T-helper 9 cell (primary cell): ENCODE measurements at places on chromosomes 2 and 18.

- no peak for DNase-seq
Observed at GRCh38 chr2:8122520-8122919, 559.3 kb upstream of the ID2 start.

- no peak for DNase-seq
Observed at GRCh38 chr2:137287913-137288639, 522.7 kb downstream of the THSD7B start.

GRCh38 chr2:64488050-64488974, 34.4 kb downstream of the LGALSL start:
- peak; percentile 81 for DNase-seq

- DNase-seq = no peak
Observed at GRCh38 chr2:226915846-226916360, 80.0 kb downstream of the RHBDD1 start.

GRCh38 chr2:191846515-191847476, at the start of gene CAVIN2:
CAVIN2 (minus strand) TSS chr2:191847088; CDS start chr2:191846925, 163 bp downstream.
- no peak for DNase-seq

GRCh38 chr2:28661589-28662001, 90.0 kb upstream of the PPP1CB start:
- no peak for DNase-seq

GRCh38 chr2:60867848-60868247, 13.5 kb upstream of the REL start:
- no peak for DNase-seq

DNA sequence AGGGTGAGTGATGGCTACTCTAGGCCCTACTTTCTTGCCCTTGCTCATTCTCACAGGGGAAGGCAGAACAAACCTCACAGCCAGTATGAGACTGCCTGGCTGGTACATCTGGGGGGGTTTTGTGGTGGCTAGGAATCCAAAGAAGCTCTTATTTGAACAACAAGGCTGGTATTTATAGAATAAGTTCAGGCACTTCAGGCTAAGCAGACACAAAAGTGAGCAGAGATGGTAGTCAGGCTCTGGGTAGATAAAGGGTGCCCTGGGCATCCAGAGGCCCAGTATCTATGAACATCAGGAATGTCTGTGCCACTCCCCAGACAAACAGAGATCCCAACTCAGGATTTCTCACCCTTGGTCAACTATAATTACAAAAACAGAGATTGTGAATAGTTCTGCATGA, 57.2 kb upstream of the RTN4 start:
- DNase-seq = no peak

- no peak for DNase-seq
Observed at GRCh38 chr18:8450013-8450412, 159.2 kb upstream of the RAB12 start.

GRCh38 chr2:167599219-167599618, 648.2 kb downstream of the STK39 start:
- no peak for DNase-seq

DNA sequence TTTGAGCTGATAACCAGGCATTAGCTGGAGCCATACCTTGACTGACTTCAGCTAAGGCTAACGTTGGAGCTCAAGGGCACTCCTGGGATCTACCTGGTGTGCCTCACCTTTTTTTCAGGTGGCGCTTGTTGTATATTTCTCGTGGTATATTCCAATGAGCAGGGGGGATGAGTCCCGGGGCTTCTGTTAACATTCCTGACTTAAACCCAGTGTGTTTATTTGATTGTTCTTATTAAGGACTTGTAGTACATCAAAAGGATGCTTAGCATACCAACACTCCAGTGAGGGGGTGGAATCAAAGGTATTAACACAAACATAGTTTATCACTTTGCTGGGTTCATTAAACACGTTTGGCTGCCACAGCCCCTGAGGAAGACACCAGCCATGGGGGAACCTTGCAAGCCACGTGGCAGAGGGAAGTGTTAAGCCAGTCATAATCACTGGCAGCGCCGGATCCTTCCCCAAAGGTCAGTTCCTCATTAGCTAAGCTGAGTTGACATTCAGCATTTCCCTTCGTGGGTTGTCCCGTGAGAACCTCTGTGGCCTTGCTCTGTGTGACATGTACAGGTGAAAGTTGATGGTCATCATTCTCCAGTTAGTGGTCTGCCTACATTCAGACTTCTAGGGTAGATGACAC, 119.5 kb upstream of the MCFD2 start:
- DNase-seq = no peak

- DNase-seq = no peak
Observed at GRCh38 chr2:20803226-20803682, 19.6 kb downstream of the LDAH start.

DNA sequence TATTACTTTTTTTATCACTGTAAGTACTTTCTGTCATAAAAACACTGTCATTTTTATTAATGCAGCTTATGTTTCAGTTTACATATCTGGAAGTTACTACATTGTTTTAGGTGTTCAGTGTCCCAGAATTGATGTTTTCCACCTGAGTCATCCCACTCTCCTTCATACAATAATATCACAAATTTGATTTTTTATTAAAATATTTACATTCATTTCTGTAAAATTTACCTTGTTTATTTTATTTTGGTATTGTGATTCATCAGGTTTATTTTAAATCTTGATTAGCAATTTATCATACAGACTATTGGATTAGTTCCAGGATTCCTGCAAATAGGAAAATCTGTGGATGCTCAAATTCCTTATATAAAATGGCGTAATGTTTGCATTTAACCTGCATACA, 1662.9 kb downstream of the SUCLG1 start:
- no peak for DNase-seq

DNA sequence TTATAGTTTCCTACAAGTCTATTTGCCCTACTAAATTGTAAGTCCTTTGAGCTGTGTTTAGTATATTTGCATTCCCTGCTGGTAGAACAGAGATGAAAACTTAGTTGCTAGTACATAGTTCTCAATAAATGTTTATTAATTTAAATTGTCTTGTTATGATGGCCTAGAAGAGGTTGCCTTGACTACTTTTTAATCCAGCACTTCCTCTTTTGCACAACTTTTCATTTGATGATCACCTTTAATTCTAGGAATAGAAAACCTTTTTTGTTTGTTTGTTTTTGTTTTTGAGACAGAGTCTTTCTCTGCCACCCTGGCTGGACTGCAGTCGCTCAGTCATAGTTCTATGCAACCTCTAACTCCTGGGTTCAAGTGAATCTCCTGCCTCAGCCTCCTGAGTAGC, 6.7 kb downstream of the CFAP36 start:
- DNase-seq = no peak

- DNase-seq = no peak
Observed at GRCh38 chr2:177252808-177253531, 11.6 kb downstream of the NFE2L2 start.

- DNase-seq = no peak
Observed at GRCh38 chr2:144414324-144414845, 105.5 kb downstream of the ZEB2 start.

DNA sequence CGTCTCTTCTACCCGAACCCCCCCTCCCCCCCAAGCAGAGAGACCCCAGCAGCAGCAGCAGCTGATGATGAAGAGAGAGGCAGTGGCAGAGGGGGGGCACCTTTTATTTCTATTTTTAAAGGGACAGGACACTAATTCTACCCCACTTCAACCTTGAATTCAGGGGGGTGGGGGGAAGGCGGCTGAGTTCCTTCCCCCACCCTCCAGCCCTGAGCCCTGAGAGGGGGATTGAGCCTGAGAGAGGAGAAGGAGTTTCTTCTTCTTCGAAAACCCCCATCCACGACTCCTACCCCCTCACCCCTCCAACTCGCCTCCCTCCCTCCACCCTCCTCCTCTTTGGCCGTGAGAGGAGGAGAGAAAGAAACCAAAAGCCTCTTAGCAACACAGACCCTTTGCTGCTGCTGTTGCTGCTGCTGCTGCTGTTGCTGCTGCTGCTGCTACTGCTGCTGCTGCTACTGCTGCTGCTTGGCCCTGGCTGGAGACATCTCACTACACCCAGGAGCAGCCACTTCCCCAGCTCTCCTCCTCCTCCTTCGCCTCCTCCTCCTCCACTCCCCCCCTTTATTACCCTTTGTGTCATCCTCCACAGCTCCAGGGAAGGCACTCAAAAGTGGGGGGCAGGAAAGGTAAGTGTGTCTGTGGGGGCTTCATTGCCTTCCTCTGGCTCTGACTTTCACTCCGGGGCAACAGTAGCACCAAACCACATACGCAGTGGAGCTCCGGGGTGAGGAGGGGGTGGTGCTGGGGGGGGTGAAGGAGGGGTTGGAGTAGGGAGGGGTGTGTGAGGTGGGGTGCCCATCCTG, at the start of gene MBD5:
Gene MBD5, plus strand, starts transcription at position 33 of the 803 bp plus-strand sequence.
- DNase-seq = peak; percentile 52

GRCh38 chr2:112035786-112036185, 19.3 kb upstream of the TMEM87B start:
- no peak for DNase-seq

DNA sequence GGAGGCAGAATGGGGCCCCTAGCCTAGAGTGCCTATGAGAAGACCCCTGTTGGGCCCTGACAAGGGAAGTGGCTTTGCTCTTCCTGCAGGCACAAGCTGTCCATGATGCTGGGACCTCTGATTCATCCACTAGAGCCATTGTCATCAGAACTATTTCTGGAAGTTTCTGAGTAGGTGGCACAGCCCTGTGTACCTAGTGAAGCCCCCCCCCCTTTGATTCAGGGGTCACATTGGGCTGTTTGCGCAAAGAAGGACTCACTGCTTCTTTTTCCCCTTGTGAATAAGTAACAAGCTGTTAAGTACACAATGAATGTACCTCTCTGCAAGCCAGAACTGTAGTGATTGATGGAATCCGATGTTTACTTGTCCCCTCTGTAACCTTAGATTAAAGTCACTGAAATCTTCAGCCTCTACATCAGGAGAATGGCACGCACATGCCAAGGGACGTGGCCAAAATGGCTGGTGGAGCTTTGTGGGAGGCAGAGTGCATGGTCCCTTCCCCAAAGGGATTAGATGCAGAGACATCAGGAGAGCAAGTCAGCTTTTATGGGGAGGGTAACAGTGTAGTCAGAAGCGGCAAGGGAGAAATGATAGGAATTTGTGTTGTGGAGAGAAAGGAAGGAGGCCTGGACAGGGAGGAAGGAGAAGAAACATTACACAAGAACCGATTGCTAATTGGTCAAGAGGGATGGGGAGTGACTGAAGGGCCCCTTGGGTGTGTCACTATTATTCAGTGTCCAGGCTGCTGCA, 267.6 kb upstream of the RAB12 start:
- no peak for DNase-seq

- DNase-seq = no peak
Observed at GRCh38 chr2:101858910-101859309, 132.8 kb upstream of the IL1R2 start.

GRCh38 chr18:60943297-60943696, 389.9 kb upstream of the CDH20 start:
- no peak for DNase-seq

DNA sequence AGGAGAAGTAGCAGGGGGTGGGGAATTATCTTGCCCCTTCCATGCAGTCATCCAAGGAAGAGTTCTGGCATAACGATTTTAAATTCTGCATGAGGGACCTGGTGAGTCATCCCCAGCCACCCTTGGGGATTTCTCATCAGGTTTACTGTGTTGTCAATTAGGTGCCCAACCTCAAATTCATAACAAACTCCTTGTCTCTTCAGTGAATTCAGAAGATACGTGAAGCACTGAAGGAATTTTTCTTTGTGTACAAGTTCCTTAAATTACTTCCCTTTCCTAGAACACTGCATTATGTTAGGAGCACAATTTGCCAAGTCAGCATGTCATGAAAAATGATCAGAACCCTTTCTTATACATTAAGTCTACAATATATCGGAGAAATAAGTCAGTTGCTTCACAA, 70.8 kb upstream of the NOSTRIN start:
- no peak for DNase-seq

DNA sequence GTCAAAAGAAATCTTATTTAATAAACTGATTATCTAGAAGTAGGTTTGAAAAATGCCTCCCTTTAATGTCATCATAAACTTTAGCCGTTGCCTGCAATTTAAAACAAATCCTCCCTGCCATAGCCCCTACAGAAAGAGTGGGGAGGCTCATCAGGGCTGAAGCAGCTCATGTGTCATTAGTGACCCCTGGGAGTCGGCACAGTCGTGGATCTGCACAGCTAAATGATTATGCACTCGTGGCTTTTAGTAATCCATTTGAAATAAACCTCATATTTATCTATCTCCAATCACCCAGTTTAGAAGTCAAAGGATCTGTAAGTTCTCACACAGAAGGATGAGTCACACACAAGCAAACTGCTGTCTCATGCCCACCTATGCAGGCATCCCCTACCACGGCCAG, 277.3 kb downstream of the SS18 start:
- no peak for DNase-seq

GRCh38 chr2:160308915-160309314, 108.8 kb upstream of the ITGB6 start:
- DNase-seq = no peak

GRCh38 chr18:65429601-65430000, 321.2 kb upstream of the CDH7 start:
- DNase-seq = no peak

GRCh38 chr2:43887176-43887575, 48.4 kb downstream of the ABCG8 start:
- DNase-seq = no peak

DNA sequence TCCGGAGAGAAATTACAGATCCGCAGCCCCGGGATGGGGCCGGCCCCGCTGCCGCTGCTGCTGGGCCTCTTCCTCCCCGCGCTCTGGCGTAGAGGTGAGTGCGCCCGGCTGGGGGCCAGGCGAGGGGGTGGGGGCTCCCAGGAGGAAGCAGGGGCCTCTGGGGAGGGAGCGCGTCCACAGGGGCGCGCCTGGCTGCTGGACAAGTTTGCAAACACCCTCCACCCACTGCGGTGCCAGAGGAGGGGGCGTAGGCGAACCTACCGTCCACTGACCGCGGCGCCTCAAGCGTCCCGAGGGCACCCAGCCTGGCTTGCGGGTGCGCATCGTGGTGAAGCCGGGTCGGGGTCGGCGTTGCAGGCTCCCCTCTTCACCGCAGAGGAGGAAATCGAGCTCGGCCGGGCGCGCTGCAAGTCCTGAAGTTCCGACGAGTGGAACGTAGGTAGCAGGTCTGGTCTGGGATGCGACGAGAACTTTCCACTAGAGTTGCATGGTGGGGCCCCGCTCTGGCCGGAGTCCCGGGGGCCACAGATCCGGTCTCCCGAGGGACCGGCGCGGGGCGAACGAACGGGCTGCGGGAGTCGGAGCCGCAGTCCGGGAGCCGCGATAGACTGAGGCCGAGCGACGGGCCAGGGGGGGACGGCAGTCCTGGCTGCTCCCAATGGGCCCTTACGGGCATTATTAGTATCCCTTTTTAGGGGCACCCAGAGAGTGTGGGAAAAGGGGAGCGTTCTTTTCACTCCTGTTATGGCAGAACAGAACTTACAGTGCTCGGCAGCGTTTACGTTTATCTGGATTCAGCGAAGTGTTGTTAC, 502 bp downstream of the MERTK start:
- DNase-seq = peak; percentile 6
